ENCODE measurements at places on chromosomes 12 and 14.

- DNase-seq: no peak
These were observed 216.6 kb downstream of the PTPRO start for GRCh38 chr12:15538881-15539280.

- no peak for DNase-seq
These were observed 18.1 kb upstream of the KIF26A start for GRCh38 chr14:104120281-104120741.

DNA sequence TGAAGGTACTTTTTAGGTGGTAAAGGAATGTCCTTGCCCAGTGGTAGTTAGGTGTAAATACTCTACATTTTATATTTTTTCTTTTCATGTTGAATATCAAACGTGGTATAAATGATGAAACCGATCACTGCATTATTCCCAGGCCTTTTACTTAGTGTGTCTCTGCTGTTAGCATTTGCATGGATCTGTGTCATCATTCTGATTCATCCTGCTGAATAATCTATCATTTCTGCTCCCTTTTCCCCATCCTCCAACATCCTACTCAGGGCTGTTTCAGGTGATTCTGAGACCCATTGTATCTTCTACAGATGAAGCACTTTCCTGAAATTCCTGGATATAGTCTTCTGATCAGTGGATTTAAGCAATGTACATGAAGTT, 61.0 kb upstream of the PTHLH start:
- no peak for DNase-seq

DNA sequence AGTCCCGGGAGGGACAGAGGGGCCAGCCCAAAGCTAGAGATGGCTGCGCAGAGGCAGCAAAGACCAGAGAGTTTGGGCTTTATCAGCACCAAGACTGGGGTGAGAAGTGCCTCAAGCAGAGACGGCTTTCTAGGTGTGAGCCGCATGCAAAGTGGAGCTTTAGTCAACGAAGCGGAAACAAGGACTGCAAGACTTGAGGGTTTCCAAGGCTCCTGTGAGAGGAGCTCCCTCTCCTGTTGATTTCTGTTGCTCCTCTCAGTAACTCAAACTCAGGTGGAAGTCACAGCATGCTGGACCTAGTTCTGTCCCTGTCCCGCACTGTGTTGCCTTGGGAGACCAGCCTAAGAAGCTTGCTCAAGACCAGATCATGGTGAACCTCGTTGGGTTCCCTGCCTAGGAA, 327.8 kb downstream of the MED13L start:
- no peak for DNase-seq

- peak; percentile 80 for DNase-seq
These were observed 26.3 kb downstream of the ITGA7 start for GRCh38 chr12:55681142-55682077.

GRCh38 chr12:54351341-54351740, 12.9 kb downstream of the GPR84 start:
- DNase-seq: no peak

GRCh38 chr14:42407153-42407552, 800.5 kb downstream of the LRFN5 start:
- DNase-seq: no peak

- DNase-seq: no peak
These were observed 174.1 kb upstream of the PRMT8 start for GRCh38 chr12:3316776-3317480.

Data from NCI-H526 (cell line).